Stimulated activated CD4-positive, alpha-beta T cell treated with anti-CD3 and anti-CD28 coated beads, Interleukin-1b, Interleukin-23, amount 100 ng/mL, for 4 hours (primary cell): ENCODE measurements at places on chromosomes 4 and X.

DNA sequence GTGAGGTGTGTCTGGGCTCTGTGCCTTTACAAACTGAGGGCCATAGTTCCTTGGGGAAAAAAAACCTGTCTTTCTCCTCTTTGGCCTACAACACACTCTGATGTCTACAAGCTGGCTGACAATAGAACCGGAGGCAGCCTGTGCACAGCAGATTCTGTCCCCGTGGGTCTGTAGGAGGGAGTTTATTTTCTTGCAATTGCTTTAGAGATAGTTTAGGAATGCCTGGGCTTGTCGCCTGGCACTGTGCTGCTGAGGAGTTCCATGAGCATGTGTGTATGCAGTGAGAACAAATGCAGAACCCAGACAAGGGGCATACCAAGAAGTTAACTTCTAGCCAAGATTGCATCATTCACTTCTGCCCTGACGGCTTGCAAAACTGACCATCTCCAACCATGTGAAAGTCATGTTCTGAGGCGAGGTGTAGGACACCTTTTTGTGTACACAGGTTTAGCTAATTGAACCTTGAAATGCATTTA lies 54.1 kb downstream of the CCNI start:
- DNase-seq = no peak

DNA sequence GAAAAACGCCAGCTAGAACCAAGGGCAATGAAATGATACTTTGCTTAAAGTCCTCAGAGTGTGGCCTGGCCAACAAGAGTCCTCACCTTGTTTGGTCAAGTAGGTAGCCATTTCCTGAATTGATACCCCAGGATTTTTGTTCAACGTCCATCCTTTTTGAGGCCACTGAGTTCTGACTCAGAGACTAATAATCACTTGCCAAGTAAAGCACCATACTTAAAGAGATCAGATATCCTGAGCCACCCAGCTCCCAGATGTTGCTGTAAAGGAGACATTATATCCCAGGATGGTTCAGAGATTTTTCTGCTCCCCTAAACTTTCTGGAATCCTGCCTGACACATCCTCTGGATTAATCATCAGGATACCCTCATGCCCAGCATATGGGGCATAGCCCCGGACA lies 190.9 kb downstream of the RAP1GDS1 start:
- DNase-seq = no peak

DNA sequence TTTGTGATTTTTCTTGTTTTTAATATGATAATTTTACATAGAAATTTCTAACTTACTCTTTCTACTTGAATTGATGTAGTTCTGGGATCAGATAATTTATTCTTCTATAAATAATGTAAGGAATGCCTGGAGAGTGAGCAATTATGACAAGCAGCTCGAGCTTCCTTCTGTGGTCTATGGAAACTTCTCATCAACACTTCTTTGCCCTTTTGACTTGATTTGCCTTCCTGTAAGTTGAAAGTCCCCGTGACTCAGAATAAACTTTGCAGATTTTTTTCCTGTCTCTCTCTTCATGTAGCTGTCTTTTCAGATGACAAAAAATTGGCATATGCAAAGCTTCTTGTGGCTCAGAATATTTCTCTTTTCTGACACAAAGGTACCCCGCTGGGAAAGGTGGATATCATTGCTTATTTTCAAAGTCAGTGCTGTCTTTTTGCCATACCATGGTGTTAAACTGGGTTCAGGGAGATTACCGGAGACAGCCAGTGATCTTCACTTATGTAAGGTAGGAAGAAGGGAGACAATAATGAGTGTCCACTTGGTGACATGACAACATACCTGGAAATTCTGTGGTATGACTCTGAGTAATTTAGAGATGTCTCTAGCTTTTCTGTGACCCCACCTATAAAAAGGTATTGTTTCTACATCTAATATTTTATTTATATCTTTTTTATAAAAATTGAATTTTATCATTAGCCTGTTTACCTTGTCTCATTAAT lies 278.6 kb upstream of the GNPDA2 start:
- no peak for DNase-seq

- peak; percentile 60 for DNase-seq
Observed at GRCh38 chr4:15003401-15003890, 1.2 kb downstream of the CPEB2 start.

DNA sequence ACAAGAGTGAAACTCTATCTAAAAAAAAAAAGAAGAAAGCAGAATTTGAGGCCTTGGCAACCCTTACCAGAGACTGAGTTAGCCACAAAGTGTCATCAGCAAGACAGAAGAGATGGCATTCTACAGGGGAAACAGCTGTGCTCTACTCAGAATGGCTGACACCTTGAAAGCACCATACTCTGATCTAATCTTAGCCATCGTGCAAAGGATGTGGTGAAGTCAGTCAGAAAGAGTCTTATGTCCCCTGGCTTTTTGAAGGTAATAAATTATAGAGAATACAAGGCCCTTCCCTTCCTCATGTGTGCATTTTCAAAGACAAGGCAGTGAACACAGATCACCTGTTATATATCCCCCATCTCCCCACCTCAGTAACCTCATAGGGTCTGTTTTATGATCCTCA lies 13.2 kb downstream of the CLNK start:
- no peak for DNase-seq

- DNase-seq = no peak
Observed at GRCh38 chr4:2781911-2782310, 11.0 kb upstream of the SH3BP2 start.

GRCh38 chr4:11628093-11628725 lies 199.5 kb upstream of the HS3ST1 start:
- no peak for DNase-seq

DNA sequence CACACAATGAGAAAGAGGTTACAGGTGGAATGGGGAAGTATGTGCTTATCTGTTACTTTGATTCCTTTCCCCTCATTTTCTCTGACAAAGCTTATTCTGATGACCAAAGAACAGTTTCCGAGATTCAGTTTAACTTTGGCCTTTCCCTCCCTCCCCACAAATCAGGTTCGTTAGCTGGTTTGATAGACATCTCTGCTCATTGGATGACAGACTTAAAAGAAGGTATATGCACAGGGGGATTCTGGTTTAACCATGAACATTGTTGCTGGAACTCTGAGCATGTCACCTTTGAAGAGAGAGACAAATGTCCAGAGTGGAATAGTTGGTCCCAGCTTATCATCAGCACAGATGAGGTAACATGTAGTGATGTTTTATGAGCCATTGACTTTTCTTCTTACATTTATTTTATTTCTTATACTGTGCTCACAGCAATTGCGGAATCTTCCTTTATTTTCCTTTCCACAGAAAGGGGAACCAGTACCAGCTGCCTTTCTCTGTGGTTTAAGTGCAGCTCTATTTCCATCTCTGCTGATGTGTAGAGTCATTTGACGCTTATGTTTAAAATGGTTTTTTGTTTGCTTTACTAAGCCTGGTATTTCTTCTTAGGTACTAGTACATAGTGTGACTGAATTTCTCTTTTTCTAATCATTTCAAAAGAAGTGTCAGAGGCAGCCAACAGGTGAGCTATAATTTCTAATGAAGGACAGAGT lies 125.0 kb downstream of the AKAP4 start:
- DNase-seq = no peak

DNA sequence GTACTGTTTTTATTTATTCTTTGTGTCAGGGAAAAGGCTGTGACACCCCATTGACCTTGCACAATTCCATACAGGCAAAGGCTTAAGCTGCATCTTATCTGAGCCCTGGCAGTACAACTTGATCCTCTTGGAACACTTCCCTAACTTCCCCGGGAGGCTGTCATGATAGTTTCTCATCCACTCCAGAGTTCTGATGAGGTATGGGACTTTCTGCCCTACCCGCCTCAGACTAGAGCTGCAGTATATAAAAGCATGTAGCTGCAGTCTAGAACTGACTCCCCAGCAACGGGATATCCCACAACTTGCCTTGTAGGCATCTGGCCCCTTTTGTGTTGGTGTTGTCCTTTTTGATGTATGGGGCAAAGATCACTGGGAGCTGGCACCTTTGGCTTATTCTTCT lies 72.7 kb downstream of the FNIP2 start:
- DNase-seq = no peak

DNA sequence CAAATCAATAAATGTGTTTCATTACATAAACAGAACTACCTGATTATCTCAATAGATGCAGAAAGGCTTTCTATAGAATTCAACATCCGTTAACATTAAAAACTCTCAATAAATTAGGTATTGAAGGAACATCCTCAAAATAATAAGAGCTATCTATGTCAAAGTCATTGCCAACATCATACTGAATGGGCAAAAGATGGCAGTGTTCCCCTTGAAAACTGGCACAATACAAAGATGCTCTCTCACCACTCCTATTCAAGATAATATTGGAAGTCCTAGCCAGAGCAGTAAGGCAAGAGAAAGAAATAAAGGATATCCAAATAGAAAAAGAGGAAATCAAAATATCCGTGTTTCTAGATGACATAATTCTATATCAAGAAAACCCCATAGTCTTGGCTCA lies 466.4 kb downstream of the MAGEE1 start:
- DNase-seq = no peak

GRCh38 chr4:31366041-31366440 lies 645.9 kb downstream of the PCDH7 start:
- no peak for DNase-seq

DNA sequence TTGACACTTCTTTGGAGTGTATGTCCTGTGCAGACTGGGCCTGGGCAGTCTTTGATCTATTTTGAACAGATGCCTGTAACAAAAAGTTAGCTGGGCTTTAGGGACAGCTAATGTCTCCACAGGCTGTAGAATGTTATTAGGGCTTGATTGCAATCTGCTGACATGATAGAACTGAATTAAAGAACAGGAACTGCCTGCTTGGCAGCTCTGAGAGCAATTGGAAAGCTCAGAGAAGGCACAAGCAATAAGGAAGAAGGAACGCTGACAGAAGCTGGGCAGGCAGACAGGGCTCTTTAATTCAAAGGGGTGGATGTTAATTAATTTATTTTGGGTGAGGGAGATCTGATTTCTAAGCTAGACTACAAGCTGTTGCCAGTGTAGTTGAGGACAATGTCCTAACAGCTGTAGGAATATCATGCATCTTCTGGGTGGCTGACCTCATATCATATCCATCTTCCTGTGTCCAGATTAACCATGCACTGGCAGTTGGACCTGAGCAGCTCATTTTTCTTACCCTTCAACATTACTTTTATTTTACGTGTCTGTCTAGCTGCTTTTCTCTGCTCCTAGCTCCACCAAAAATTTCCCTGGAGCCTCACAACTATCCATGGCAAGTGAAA lies 20.7 kb upstream of the GRXCR1 start:
- DNase-seq = no peak

DNA sequence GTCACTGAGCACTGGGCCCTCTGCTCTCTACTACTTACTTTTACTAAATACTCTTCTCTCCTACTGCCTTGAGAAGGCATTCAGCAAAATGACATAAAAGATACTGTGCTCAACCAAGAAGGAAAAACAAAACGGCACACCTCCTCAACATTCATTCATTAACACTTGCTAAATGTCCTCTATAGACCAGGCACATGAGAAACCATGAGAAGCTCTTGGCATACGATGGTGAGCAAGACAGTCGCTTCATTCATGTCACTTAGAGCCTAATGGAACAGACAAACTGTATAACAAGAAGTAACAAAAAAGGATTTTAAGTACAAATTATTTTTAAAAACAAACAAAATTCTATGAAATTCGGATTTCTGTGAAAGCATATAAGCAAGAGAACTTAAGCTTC lies 38.7 kb downstream of the COL25A1 start:
- DNase-seq = no peak

DNA sequence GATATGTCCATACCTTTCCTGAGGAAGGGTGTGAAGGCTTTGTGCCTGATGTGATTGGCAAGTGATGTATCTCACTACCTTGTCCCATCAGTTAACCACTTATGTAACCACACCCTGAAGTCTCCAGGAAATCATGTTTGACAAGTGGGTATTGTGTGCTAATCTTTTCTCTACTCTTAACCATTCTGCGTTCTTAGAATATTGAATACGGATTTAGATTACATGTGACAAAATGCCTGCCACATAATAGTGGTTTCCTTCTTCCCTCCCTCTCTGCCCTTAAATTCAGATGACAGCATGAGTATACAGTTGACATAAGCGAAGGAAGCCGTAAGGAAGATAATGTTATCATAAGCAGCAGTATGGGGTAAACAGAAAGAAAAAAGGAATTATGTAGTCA lies 108.4 kb downstream of the KLHL8 start:
- DNase-seq = no peak

DNA sequence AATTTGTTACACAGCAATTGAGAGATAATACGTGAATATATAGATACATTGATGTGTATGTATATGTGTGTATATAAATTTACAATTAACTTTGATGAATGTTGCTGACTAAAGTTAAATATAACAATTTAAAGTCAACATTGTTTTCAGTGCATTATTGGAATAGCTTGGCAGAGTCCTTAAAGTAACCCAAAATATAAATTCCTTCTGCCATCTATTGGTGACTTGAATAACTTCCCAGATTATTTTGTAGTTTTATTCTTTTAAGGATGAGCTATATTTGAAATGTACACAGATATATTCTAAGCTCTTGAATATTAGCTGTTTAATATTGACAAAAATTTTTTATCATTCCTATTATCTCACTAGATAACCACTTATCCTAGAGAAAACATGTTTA lies 298.2 kb upstream of the FSTL5 start:
- no peak for DNase-seq

GRCh38 chr4:3473996-3474765 lies 11.1 kb downstream of the DOK7 start:
- no peak for DNase-seq

GRCh38 chr4:60485276-60485675 lies 714.9 kb upstream of the ADGRL3 start:
- no peak for DNase-seq

DNA sequence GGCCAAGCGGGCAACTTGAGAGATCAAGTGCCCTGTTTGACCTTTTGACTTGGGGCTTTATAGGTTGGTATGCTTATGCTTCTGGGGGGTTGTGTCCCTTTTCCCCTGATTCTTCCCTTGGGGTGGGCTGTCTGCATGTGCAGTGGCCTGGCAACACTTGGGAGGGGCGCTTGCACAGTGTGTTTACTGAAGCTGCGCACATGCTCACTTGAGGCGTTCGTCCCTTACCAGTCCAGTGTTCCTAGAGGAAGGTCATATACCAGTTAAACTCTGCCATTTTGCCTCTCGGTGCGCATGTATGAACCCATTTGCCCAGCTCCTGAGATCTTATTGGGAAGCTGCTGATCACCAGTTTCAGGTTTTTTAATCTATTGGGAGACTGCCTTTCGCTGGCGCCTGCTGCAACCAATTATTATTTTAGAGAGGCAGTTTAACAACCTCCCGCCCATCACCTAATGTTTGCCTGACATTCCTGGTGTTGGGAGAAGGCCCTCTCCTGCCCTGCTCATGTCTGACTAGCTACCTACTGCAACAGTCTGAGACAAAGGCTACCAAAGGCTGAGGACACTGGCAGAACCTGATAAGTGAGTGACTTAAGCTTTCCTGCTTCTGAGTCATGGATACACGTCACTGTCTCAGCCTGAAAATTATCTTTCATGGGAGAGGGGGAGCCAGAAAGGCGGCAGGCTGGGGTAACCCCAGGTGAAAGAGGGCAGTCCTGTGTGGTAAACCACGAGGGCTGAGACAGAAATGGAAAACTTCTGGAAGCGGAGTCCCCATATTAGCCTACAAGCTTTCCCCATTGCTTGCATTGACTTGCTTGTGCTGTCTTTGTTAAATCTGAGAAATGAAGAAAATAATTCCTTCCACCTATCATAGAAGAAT lies 97.6 kb downstream of the CPE start:
- no peak for DNase-seq

GRCh38 chr4:133839326-133839725 lies 362.3 kb downstream of the PABPC4L start:
- DNase-seq = no peak
